Bronchial epithelial cell (primary cell): ENCODE measurements at places on chromosomes 3 and 15.

- DNase-seq = peak; percentile 42
Measured at GRCh38 chr3:191328962-191329653, at the start of gene CCDC50. Gene CCDC50, plus strand, starts transcription at chr3:191329394. Its CDS starts 281 bp downstream, at chr3:191329675.

DNA sequence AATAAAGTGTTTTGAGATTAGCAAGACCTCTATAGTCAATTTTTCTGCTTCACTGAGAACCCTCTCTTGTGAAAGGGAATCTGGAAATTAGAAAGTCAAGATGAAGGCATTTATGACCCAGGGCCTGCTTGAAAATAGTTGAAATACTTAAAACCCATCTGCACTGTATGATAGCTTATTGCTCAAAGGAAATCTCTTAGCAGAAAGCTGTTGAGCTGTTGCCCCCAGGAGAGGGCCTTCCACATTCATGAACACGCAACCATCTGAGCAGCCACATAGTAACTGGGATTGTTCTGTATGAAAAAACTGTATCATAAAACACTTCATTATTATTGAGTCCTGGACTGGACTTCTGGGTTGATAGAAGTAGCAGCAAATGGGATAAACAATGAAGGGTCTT, 106.4 kb upstream of the PTX3 start:
- DNase-seq = no peak

- no peak for DNase-seq
Measured at GRCh38 chr3:46545818-46546630, 20.1 kb downstream of the LRRC2 start.

DNA sequence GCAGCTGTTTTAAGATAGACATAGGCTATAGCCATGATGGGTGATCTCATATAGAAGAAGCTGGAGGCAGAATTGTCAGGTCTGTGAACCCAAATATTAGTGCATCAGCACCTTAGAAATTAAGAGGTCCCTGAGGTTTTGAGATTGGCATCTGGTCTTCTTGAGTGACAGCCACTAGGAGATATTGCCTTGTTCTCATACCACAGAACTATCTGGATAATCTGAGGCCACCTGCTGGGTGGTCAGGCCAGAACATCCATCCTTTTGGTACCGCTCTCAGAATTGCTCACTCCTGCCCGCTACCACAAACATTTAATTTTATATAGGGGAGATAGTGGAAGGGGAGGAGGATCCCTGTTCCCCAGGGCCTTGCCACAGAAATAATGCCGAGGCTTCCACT, 210.6 kb upstream of the ZPLD1 start:
- peak; percentile 44 for DNase-seq

DNA sequence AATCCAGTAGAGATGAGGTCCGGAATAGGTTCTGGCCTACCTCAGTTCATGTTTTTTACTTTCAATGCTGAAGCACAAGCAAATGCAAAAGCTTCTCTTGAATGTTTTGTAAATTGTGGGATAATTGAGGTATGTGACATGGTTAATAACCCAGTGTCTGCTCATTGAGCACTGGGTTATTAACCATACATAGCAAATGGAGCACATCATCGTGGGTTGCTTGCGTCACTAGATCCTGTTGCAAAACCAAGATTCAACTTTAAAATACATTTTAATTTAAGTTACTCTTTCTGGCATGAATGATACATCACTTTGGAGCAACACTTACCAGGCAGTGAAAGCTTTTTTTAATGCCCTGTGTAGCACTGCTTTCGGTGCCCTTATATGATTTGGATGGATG, 165.6 kb downstream of the IGF1R start:
- no peak for DNase-seq

GRCh38 chr3:141597931-141598330, 111.1 kb downstream of the RASA2 start:
- no peak for DNase-seq

DNA sequence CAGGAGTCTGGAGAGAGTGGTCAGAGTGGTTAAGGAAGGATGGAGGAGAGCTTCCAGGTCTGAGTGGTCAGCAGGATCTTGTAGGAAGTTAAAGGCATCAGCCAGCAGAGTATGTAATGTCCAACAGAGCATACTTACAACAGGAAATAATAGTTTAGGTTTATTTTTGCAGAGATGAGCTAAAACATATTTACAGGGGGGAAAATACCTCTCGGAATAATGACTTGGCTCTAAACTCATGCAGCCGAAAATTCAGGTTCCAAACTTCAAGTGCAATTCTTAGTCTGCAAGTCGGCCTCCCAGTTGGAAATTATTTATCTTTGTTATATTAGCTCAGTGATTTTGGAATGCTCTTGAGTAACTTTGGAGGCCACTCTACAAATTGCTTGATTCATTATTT, 385.0 kb upstream of the C2CD4B start:
- DNase-seq = no peak

DNA sequence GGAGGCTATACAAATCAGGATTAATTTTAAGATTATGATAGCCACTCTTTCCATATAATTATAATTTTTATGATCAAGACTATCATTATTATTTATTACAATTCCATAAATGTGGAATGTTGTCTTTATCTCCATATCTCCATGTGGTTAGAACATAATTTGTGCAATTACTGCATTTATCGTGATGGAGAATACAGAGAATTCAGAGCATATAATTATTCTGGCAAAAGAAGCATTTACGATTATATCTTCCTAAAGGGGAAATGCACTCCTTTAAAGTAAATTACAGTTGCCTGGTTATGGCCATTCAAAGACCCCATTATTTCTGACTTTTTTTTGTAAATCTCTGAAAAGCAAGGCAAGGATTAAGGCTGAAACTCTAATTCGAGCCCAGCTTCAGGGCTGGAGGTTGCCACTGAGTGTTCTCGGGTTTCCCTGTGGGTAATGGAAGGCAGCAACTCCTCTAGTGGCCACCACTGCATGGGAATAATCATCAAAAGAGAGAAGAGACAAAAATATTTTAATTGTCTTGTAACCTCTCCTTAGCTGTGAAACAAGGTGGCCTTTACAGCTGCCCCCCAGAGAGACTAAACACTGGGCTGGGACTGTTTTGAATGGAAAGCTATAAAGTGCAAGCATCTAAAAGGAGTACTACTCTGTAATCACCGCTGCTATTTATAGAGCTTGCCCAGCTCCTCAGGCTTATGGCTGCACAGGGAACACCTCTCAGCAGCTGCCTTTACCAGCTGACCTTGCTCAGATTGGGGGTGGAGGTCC, 59.8 kb upstream of the PRTG start:
- DNase-seq = no peak

DNA sequence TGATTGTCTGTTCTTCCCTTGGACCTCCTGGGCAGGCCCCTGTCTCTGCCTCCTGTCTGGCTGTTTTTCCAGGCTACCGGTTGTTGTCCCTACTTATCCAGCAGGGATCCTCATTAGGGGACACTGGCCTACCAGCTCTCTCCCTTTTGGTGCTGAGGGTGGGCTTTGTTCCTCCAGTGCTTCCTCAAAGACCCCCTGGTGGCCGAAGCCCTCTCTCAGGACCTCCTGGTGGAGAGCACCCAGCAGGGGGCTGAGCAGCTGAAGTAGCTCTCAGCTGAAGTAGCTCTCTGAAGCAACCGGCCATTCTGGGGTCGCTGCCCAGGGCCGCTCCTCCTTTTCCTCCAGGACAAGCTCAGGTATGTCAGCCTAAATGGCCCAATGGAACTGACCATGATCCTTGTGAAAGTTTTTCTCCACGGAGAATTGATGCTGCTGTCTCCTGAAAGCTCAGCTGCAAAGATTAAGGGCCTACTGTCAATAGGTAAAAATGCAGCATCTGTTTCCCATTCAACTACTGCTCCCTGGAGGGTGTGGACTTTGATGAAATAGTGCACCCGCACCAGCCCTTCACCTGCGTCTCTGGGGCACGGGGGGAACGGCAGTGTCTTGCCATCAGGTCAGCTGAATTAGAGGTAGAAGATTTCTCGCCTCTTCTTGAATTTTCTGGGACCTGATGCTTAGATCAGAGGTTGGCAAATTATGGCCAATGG, 27.6 kb downstream of the ARNT2 start:
- DNase-seq = no peak

DNA sequence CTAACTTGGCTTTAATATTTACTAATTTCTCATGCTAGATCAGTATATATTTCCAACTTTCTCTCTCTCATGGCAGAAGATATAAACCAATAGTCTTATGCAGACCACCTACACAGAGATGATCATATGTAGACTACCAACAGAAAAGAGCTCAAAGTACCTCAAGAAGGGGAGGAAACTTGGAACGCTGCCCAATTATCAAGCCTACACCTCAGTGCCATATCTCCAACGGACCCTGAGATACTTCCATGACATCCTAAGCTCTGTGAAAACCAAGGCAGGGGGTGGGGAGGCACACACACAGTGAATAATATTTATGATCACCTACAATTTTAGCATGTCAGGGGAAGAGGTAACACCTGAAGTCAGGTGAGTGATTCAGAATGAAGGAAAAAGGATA, 100.6 kb downstream of the STAG1 start:
- DNase-seq = no peak

- DNase-seq = no peak
Measured at GRCh38 chr3:13015286-13016082, 57.7 kb downstream of the IQSEC1 start.

- DNase-seq = no peak
Measured at GRCh38 chr3:184850201-184850600, 38.2 kb downstream of the VPS8 start.

DNA sequence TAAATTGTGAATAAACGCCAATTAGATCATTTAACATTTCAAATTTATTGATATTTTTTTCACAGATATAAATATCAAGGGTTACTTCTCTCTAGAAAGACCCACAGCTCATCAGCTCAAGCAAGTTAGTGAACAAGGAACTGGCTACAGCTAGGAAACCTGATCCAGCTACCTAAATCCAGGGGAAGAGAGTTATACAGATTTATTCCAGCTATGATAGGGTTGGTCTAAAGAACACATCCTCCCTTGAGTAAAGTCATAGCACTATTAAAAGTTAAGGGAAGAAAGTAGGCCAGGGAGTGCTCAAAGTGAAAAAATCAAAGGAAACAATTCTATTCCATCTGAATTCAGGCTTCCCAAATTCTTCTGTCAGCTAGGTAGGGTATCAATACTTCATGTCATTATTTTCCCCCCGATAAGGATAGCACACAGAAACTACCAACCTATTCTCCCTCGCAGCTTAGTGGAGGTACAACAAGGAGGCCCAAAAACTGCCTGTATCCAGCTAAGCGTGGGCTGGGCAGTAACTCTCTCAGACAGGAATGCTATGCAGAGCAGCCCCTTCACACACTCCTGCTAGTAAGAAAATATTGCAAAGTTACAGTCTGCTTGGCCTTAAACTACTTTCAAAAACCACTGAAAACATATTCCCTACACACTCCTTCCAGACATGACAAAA, 44.0 kb downstream of the DCUN1D1 start:
- no peak for DNase-seq

- DNase-seq = no peak
Measured at GRCh38 chr3:65005486-65005885, 317.7 kb upstream of the ADAMTS9 start.

DNA sequence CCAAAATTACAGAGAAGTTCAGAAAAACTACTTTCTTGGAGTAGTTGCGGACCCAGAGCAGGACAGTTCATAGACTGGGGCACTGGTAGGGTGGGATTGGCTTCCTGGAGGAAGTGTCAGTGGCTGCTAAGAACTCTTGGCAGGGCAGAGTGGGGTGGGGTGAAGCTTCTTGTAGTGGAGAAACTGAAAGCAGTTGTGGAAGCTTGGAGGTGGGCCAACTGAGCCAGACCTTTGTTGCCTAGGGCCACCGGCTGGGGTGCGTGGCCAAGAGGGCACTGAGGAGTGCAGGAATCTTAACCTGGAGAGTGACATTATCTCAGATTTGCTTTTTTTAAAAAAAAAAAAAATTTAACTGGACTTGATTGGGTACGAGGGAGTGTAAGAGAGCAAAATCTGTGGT, 3.1 kb downstream of the KAT2B start:
- DNase-seq = no peak

DNA sequence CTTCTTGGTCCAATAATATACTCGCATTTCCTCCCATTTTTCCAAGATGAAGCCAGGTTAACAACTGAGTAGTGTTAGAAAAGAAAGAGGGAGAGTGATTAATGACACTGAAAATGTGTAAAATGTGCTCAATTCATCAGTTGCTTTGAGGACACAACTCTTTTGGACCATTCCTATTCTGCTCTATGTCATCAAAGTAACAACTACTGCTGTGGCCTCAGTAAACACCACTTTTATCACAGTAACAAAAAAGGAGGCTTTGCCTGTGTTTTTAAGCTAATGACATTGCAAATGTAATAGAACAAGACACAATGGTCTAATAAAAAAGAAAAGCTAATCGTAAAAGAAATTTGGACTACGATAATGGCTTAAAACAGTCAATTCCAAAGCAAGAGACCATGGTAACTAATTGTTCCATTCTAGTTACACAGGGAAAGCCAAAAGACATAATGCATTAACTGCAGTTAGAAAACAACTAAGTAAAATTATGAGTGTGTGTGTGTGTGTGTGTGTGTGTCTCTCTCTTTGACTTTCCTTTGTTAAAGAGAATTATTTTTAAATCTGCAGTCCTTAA, 221.1 kb downstream of the MAGI1 start:
- DNase-seq = no peak

DNA sequence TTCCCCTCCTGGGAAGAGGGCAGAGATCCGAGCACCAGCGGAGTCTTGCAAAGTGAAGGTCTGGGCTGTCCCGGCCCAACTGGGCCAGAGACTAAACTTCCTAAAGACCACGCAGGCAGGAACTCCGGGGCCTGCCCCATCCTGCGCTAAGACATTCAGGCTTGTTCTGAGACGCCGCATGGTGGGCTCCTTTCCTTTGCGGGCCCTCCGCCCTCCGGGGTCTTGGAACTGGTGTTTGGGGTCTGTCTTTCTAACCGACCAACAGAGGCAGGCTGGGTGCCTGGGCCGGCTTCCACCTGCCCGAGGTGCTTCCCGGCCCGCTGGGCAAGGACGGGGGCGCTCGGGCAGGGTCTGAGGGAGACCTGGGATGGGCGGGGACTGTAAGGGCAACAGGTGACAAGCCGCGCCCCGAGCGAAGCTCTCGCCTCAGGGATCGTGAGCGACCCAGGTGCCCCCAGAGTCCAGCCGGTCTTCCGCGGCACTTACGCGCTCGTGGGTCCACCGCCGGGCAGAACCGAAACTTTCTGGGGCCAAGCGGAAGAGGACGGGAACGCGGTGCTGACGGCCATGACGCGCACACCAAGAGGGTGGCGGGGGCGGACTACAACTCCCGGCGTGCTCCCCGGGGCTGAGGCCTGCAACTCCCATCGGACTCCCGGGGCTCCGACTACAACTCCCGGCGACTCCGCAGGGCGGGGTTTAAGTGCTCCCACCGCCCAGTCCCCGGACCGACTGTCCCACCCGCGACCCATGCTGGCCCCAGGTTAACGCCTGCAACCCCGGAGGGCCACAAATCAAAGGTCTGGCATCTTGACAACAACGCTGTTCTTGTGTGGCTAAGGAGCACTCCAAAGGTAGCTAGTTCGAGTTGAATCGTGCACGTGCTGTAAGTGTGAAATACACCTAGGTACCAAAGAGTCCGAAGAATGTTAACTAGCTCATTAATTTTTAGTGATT, at the start of gene FYCO1:
TSS of gene FYCO1 (minus strand) at position 589 of the 957 bp plus-strand sequence. CDS start 10,914 bp downstream, outside the sequence.
- peak; percentile 70 for DNase-seq

DNA sequence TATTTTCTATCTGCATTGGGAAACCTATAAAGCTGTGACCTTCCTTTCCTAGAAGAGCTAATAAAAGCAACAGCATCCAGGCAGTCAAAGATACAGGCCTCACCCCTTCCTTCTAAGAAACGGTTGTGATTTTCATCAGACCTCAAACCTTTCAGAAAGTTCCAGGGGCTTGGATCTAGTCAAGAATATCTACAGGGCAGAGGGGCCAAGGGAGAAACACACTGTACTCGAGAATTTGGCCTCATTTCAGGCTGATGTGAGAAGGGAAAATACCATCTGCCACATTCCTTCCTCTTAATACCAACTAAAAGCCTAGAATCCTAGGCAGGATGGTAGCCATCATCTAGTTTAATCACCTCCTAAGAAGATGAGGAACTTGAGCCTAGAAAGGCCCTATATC, 24.5 kb upstream of the BCL6 start:
- no peak for DNase-seq
